ENCODE measurements at places on chromosomes 5 and 9.

GRCh38 chr5:180099733-180100611 is 28.4 kb upstream of the RNF130 start:
- DNase-seq: no peak

DNA sequence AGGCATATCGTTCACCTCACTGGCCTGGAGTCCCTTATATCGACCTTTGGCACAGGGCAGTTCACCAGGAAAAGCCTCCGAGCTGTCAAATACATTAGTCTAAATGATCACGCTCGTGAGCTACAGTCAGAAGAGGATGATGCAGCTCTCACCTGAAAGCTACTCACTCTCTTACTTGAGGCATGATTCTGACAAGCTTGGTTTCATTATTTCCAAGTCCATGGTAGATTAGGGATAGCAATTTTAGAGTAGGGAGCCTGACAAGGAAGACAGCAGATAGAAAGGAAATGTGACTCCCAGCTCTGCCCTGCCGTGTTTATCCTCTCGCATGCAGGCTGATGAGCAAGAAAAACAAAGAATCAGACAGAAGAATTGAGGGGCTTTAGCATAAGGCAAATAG is 98.0 kb upstream of the MAP1B start:
- no peak for DNase-seq

DNA sequence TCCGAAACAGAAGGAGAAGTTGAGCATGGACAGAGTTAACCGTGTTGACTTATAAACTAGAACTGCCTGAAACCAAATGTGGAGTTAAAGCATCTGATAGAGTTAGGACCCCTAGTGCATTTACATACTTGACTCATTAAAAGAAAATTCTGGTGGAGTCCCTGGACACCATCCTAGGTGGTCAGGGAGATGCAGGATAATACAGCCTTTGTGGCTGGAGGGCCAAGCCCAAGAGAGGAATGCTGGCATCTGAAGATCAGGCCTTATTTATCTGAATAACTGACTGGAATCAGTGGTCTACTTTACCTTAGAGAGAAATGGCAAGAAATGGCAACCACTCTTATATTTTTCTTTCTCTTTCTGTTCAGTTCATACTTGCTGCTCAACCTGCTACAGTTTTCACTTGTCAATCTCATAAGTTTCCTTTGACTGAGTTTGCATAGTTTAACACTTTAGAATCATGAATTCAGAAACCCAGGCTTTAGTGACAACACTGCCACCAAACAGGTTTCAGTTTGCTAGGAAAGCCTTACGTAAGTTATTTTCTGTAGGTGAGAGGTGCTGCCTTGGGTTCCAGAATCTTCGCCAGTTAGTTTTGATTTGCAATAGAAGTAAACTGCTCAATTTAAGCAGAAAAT is 10.2 kb downstream of the CMYA5 start:
- no peak for DNase-seq

DNA sequence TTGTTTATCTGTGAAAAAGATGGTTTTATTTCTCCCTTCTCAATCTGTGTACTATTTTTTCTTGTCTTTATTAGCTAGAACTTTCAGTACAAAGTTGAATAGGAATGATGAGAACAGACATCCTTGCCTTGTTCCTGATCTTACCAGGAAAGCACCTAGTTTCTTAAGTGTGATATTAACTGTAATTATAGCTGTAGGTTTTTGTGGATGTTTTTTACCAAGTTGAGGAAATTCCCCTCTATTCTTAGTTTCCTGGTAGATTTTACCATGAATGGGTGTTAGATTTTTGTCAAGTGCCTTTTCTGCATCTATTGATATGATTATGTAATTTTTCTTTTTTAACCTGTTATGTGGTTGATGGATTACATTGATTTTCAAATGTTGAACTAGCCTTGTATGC is 68.7 kb downstream of the KCNN2 start:
- DNase-seq: no peak

Data from stimulated activated CD4-positive, alpha-beta T cell treated with anti-CD3 and anti-CD28 coated beads, Interleukin-12 subunit alpha, Interleukin-12 subunit beta, amount 100 ng/mL, for 4 hours (primary cell).